ENCODE measurements at places on chromosomes 4 and X. TPM values are rescaled to one million over a fixed set of nuclear protein-coding genes. Genes with fewer than 3 reads are reported as not detected.

DNA sequence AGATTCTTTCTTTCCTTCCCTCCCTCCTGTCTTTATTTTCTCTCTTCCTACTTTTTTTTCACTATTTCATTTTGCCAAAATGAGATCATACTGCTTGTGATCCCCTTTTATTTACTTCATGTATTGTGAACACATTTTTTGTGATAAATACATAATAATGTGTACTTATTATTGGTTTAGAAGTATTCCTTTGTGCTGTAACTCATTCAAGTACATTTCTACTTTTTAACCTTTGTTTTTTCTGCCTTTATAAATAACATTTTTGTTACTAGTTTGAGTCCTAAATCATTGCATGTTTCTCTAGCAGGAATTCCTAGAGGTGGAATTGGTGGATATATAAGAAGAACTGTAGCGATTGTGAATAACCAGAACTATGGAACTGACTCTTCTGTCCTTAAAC, 214.5 kb upstream of the SFRP2 start:
- DNase-seq, result no peak

The LRP2BP gene
- 3.1 TPM for polyA plus RNA-seq

- no peak for DNase-seq
These were observed 102.5 kb downstream of the LARP7 start for GRCh38 chr4:112739442-112739841.

- no peak for DNase-seq
These were observed 46.8 kb downstream of the ZNF141 start for GRCh38 chr4:384311-385010.

GRCh38 chrX:87067795-87068369, 449.7 kb upstream of the KLHL4 start:
- DNase-seq, result no peak

Data from right renal pelvis (tissue), 4 donors.